Natural killer cell treated with Interleukin-12 subunit alpha and Interleukin-12 subunit beta and Interleukin-15 and Interleukin-18, amount 100 ng/mL, for 72 hours (primary cell): ENCODE measurements at places on chromosomes 13 and 19. TPM values are rescaled to one million over a fixed set of nuclear protein-coding genes. Genes with fewer than 3 reads are reported as not detected.

- no peak for DNase-seq
- peaks cover 7% of the 10 kb centered on the region for H3K27me3 ChIP-seq
- H3K4me3 ChIP-seq = no peak overlapping the region
- H3K36me3 ChIP-seq = no peaks in the 10 kb centered on the region
Observed at GRCh38 chr13:29464105-29464679, 131.3 kb downstream of the SLC7A1 start.

BABAM1 gene
- 90.1 TPM for total RNA-seq

- no peaks in the 10 kb centered on the region for H3K27me3 ChIP-seq
- H3K36me3 ChIP-seq = peaks cover 17% of the 10 kb centered on the region
- H3K4me3 ChIP-seq = peak overlapping the region; percentile 94
- peaks cover 28% of the 10 kb centered on the region for H3K4me1 ChIP-seq
- peak overlapping the region; percentile 99 for H3K27ac ChIP-seq
Observed at GRCh38 chr19:46602392-46603194, 1.5 kb downstream of the CALM3 start.

- H3K4me1 ChIP-seq = no peaks in the 10 kb centered on the region
- H3K27ac ChIP-seq = no peak overlapping the region
- H3K36me3 ChIP-seq = no peaks in the 10 kb centered on the region
- H3K27me3 ChIP-seq = peaks cover 2% of the 10 kb centered on the region
- H3K4me3 ChIP-seq = no peak overlapping the region
- DNase-seq = no peak
Observed at GRCh38 chr13:35449821-35450220, 26.7 kb downstream of the MAB21L1 start.

GRCh38 chr13:85799097-85799582 is at the start of gene SLITRK6:
SLITRK6 (minus strand) TSS chr13:85799419; CDS start chr13:85796508, 2,911 bp downstream.
- H3K27ac ChIP-seq = no peak within 1 kb of the TSS
- DNase-seq = no peak
- H3K27me3 ChIP-seq = no peaks in the 10 kb centered on the region
- H3K36me3 ChIP-seq = no peaks in the 10 kb centered on the region
- no peak within 1 kb of the TSS for H3K4me3 ChIP-seq

GRCh38 chr13:96994017-96994857 is at the start of gene OXGR1:
OXGR1 (minus strand) TSS chr13:96994476; CDS start chr13:96987759, 6,717 bp downstream.
- H3K36me3 ChIP-seq = peaks cover 5% of the 10 kb centered on the region
- H3K27ac ChIP-seq = no peak within 1 kb of the TSS
- peaks cover 44% of the 10 kb centered on the region for H3K27me3 ChIP-seq
- H3K4me3 ChIP-seq = no peak within 1 kb of the TSS
- H3K4me1 ChIP-seq = no peaks in the 10 kb centered on the region
- DNase-seq = no peak

GRCh38 chr19:13260883-13261653 is 110.9 kb downstream of the IER2 start:
- no peak overlapping the region for H3K4me3 ChIP-seq
- peak overlapping the region; percentile 23 for H3K27ac ChIP-seq
- peaks cover 12% of the 10 kb centered on the region for H3K4me1 ChIP-seq
- DNase-seq = no peak

CLEC17A gene
- total RNA-seq = not detected

- no peaks in the 10 kb centered on the region for H3K4me1 ChIP-seq
- no peaks in the 10 kb centered on the region for H3K36me3 ChIP-seq
- no peak overlapping the region for H3K4me3 ChIP-seq
- no peaks in the 10 kb centered on the region for H3K27me3 ChIP-seq
- no peak overlapping the region for H3K27ac ChIP-seq
- DNase-seq = no peak
Observed at GRCh38 chr13:34412817-34413375, 529.2 kb upstream of the NBEA start.

DNA sequence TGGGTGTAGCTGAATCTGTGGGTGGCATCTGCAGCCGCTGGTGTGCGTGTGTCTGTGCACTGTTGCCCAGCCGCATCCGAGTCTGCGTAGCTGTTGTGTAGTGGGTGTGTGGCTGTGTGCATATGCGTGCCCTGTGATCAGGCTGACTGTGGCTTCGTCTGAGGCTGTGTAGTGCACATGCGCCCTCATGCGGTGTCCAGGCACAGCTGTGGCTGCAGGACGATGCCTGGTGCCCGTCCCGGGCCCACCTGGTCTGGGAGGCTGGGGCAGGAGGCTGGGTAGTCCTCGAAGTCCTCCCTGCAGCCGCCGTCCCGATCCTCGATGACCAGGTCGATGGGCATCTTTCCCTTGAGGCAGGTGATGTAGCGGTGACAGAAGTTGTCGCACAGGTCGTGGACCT is 4.9 kb downstream of the MEIS3 start:
- no peaks in the 10 kb centered on the region for H3K36me3 ChIP-seq
- no peak overlapping the region for H3K27ac ChIP-seq
- no peak for DNase-seq
- peaks cover 54% of the 10 kb centered on the region for H3K27me3 ChIP-seq
- H3K4me3 ChIP-seq = no peak overlapping the region

- DNase-seq = no peak
- peaks cover 41% of the 10 kb centered on the region for H3K36me3 ChIP-seq
- no peaks in the 10 kb centered on the region for H3K27me3 ChIP-seq
- peaks cover 4% of the 10 kb centered on the region for H3K4me1 ChIP-seq
- H3K4me3 ChIP-seq = no peak overlapping the region
- peak overlapping the region; percentile 38 for H3K27ac ChIP-seq
Observed at GRCh38 chr13:77184455-77184854, 142.4 kb downstream of the MYCBP2 start.

C13orf42 gene
- not detected for total RNA-seq

ANKLE1 gene
- 34.6 TPM for total RNA-seq

DNA sequence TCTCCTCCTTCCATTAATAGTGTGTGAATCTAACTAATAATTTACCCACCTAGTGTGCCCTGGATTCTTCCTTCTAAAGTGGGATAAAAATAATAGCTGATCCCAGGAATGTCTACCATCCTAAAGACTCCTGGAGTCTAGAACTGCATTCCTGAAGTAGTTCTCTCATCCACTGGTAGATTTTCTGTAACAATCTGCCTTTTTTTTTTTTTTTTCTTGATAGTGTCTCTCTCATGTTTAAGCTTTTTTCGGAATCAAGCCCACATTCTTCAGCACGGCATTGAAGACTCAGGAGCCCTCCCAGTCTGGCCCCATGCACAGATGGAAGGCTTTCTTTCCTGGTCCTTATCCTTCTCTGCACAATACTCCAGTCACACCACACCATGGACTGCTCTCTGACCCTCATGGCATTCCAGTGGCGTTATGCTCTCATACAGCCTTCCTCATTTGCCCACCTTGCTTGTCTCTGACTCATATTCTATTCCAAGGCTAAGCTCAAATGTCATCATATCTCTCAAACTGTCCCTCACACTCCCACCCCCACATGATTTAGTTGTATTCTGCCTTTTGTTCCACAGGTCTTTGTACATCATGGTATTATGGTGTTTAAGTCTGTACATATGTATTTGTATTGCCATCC is 68.7 kb upstream of the FRY start:
- no peak overlapping the region for H3K27ac ChIP-seq
- peaks cover 4% of the 10 kb centered on the region for H3K4me1 ChIP-seq
- H3K27me3 ChIP-seq = no peaks in the 10 kb centered on the region
- DNase-seq = no peak
- H3K4me3 ChIP-seq = no peak overlapping the region
- H3K36me3 ChIP-seq = peaks cover under 1% of the 10 kb centered on the region

DNA sequence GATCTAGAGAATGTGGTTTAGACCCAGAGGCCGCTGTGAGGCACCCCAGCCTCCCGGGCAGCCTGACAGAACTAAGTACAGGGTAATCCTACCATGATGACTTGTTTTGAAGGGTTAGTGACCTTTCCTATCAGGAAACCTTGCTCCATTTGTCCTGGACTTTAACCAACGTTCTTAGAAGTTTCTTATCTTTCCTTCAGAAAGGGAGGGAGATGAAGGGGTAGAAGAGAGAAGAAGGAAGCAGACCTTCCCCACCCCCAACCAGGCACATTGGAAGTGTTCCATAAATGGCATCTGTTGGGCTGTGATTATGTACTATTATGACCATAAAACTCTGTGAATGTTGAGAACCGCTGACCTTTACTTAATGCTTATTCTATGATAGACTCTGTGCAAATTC is 184.2 kb downstream of the OXGR1 start:
- no peaks in the 10 kb centered on the region for H3K4me1 ChIP-seq
- H3K4me3 ChIP-seq = no peak overlapping the region
- H3K27ac ChIP-seq = no peak overlapping the region
- no peak for DNase-seq

DNA sequence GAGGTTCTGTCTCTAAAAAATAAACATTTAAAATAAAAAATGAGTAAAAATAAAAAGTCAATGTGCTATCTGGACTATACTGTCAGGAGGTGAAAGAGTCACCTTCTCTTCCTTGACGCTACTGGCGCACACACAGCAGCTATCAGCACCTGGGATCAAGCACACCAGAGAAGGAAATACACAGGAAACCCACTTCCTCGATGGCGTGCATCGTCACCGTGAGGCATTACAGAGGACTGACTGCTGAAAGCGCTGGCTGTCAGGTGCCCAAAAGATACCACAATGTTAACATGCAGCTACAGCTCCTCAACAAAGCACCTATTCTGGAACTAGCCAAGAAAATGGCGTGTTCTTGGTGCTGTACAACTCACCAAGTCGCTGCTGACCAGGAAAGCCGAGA is 6.1 kb downstream of the SLC35E1 start:
- H3K36me3 ChIP-seq = peaks cover 20% of the 10 kb centered on the region
- peak overlapping the region; percentile 79 for H3K4me3 ChIP-seq
- H3K4me1 ChIP-seq = peaks cover 13% of the 10 kb centered on the region
- H3K27me3 ChIP-seq = no peaks in the 10 kb centered on the region
- peak overlapping the region; percentile 72 for H3K27ac ChIP-seq
- no peak for DNase-seq

- no peak overlapping the region for H3K4me3 ChIP-seq
- H3K4me1 ChIP-seq = no peaks in the 10 kb centered on the region
- H3K27me3 ChIP-seq = no peaks in the 10 kb centered on the region
- DNase-seq = no peak
Observed at GRCh38 chr19:38503077-38503410, 69.6 kb downstream of the RYR1 start.

- no peak overlapping the region for H3K27ac ChIP-seq
- no peaks in the 10 kb centered on the region for H3K36me3 ChIP-seq
- peaks cover 34% of the 10 kb centered on the region for H3K27me3 ChIP-seq
- no peak for DNase-seq
Observed at GRCh38 chr13:29621841-29622240, 26.4 kb upstream of the SLC7A1 start.

GRCh38 chr19:10416083-10416379 is 4.3 kb upstream of the PDE4A start:
- peaks cover 50% of the 10 kb centered on the region for H3K4me1 ChIP-seq
- H3K27ac ChIP-seq = peak overlapping the region; percentile 76
- peak overlapping the region; percentile 75 for H3K4me3 ChIP-seq

KCNN4 gene
- 99.4 TPM for total RNA-seq

DNA sequence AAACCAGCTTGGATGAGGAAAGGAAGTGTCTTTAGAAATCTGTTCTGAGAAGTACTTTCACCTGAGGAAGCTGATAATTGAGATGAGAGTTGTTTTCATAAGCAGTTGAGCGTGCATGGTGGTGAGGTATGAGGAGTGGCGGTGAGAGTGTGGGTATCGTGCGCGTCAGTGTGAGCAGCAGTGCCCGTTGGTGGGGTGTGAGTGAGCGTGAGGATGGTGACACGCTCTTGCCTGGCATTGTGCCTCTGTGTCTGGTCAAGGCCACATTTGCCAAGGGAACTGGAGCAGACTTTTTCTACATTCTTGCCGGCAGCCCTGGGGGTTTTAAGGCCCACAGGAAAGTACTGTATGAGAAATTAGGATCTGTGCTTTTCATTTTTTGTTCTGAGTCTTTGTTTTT is 36.5 kb upstream of the TEX29 start:
- H3K4me1 ChIP-seq = no peaks in the 10 kb centered on the region
- no peak overlapping the region for H3K27ac ChIP-seq
- no peak overlapping the region for H3K4me3 ChIP-seq
- no peak for DNase-seq
- H3K36me3 ChIP-seq = peaks cover 11% of the 10 kb centered on the region
- H3K27me3 ChIP-seq = no peaks in the 10 kb centered on the region

GRCh38 chr13:101092985-101093384 is 323.3 kb downstream of the NALCN start:
- no peaks in the 10 kb centered on the region for H3K36me3 ChIP-seq
- no peak for DNase-seq
- H3K4me3 ChIP-seq = no peak overlapping the region
- no peak overlapping the region for H3K27ac ChIP-seq
- H3K27me3 ChIP-seq = peaks cover 56% of the 10 kb centered on the region
- no peaks in the 10 kb centered on the region for H3K4me1 ChIP-seq

DNA sequence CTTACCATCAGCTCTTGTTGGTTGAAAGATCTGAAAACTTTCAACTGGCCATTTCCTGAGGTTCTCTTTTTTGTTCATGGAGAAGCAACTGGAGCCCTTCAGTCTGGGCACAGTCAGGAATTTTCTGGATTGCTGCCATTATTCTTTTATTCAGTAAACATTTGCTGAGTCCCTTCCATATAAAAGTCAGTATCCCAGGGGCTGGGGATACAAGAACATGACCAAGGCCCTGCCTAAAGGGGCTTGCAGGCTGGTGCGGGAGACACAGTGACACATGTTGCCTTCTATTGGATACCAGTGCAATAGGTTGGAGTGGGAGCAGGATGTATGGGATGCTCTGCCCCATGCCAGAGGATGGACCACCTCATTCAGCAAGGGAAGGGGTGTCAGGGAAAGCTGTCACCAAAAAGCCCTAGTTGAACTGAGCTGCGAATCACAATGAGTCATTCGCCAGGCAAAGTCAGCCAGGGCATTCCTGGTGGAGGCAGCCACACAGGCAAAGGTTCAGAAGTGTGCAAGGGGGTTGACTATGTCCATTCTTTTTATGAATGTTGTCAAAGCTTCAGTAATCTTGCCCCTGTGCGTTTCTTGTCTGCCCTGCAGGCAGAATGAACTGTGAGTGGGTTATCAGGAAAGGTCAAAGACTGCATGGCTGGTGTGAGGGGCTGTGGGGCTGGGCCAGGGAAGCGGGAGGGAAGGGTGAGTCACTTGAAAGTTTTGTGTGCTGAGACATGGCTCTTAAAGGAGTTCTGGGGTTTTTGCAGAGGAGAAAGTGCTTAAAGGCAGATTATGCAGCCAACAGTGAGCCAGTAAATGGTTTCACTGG is 395.9 kb downstream of the KCNRG start:
- H3K4me1 ChIP-seq = peaks cover 11% of the 10 kb centered on the region
- H3K4me3 ChIP-seq = no peak overlapping the region
- H3K27me3 ChIP-seq = peaks cover 10% of the 10 kb centered on the region
- H3K36me3 ChIP-seq = peaks cover 6% of the 10 kb centered on the region
- H3K27ac ChIP-seq = no peak overlapping the region
- DNase-seq = no peak

SYNE4 gene
- 3.0 TPM for total RNA-seq

SYCN gene
- total RNA-seq = not detected

- H3K27ac ChIP-seq = peak overlapping the region; percentile 75
- H3K4me1 ChIP-seq = no peaks in the 10 kb centered on the region
- peaks cover 5% of the 10 kb centered on the region for H3K36me3 ChIP-seq
- H3K4me3 ChIP-seq = no peak overlapping the region
- peaks cover 7% of the 10 kb centered on the region for H3K27me3 ChIP-seq
Observed at GRCh38 chr13:110380359-110381028, 73.4 kb downstream of the COL4A2 start.

IZUMO2 gene
- total RNA-seq = not detected

- H3K4me3 ChIP-seq = no peak overlapping the region
- no peak overlapping the region for H3K27ac ChIP-seq
- no peaks in the 10 kb centered on the region for H3K36me3 ChIP-seq
- DNase-seq = no peak
- no peaks in the 10 kb centered on the region for H3K4me1 ChIP-seq
Observed at GRCh38 chr19:42068361-42068755, 1.6 kb downstream of the GRIK5 start.

EEF2 gene
- 2,672 TPM for total RNA-seq
